CD4-positive, alpha-beta T cell treated with Interferon gamma for 1 hour (primary cell): ENCODE measurements at places on chromosomes 6 and 20.

DNA sequence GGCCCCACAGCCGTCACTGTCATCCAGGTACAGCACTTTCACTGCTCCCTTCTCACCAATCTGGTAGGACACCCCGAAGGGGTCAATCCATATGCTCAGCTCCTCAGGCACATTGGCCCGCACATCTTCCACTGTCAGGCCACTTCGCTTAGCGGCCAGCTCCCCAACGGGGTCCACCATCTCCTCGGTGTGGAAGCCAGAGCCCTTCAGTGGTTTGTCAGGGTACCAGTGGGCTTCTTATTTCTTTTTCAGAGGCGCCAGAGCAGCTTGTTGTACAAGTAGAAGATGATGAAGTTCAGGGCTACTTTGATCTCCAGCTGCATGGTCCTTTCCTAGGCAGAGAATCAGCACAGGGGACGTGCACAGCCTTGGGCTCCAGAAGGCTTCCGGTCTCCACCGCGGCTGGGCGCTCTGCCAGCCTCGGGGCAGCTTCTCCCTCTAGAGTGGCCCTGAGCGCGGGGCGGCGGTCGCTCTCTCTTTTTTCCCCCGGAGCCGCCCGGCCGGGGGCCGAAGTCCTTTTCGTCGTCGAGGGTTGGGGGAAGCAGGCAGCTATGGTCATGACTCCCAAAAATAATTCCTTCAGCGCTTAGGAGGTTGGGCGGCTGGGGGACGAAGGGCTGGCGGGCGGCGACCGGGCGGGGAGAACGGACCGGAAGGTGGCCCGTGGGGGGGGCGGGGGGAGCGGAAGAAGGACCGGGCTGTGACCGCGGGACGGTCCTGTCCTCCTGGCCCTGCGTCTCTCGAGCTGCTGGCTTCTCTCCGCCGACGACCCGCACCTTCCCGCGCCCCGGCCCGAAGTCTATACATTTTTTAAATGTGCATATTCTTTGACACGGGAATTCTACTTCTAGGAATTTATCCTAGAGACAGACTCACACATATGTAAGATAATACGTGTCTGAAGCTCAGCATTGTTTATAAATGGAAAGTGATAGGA, 6.5 kb upstream of the ZSCAN9 start:
- no peak for DNase-seq

DNA sequence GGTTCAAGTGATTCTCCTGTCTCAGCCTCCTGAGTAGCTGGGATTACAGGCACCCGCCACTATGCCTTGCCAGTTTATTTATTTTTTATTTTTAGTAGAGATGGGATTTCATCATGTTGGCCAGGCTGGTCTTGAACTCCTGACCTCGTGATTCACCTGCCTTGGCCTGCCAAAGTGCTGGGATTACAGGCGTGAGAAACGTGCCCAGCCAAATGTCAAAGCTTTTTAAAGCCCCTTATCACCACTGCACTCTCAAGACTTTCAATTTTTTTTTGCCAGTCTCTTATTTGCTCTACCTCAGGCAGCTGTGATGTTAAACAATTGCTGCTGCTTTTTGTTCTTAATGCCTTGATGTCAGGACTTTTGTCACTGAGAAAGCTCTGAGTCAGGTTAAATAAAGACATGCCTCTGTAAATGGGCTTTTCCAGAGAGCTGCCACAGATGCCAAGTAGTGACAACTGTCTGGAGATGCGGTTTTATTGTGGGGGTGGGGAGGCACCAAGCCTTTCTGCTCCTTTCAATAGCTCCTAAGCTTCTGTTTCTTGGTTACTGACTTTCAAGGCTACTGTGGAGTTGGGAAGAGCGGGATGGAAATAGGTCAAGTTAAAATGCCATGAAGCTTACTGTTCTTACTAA, 29.2 kb downstream of the RSPH3 start:
- DNase-seq = no peak

GRCh38 chr6:26554697-26555504, 16.7 kb downstream of the HMGN4 start:
- DNase-seq = peak; percentile 55

DNA sequence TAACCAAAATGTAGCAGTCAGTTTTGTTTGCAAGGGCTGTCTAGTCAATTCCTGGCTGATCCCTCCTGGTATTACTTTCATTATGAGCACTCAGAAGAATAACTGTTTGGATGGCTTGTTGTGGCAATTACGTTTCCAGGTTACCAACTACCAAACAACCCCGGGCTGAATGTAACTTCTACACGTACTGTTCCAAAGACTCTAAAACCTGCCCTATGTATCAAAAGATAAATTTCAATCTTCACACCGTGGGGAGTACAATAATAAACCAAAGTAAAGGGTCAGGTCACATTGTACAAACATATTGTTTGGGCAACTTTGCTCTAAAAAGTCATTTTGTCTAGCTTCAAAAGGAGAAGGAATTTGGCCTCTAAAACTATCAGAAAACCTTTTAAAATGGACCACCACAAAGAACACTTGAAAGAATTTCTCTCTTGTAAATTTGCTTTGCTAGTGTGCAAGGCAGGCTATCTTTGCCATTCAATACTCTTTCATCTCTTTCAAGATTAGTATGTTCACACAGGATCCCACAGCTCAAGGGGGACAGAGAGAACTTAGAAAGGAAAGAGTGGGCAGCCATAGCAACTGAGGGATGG, 27.6 kb downstream of the DCDC2 start:
- no peak for DNase-seq

DNA sequence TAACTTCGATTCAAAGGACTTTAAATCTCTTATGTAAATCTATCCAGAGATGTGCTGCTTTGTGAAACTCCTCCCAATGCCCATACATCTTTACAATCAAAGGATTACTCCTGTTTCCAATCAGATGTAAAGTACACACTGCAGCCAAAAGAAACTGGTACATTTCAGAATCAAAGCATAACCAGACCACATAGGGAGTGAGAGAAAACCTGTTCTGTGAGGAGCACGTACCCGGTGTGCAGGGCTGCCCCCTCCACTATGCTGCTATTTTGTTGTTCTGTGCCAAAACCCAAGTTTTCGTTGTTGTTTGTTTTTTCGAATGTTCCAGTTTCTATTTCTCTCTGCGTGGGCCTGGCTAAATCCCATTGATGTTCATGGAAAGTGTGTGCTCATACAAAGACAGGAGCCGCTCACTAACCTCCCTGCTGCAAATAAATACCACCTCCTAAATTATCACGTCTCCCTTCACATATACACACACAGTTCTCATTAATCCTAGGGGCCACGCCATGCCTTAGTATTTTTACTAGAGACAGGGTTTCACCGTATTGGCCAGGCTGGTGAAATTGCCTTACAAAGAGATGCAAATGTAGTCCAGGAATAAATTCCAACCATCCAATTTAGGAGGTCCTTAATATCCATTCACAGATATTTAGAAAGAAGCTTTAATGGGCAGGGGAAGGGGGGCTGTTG, 52.9 kb downstream of the ATP9A start:
- no peak for DNase-seq

DNA sequence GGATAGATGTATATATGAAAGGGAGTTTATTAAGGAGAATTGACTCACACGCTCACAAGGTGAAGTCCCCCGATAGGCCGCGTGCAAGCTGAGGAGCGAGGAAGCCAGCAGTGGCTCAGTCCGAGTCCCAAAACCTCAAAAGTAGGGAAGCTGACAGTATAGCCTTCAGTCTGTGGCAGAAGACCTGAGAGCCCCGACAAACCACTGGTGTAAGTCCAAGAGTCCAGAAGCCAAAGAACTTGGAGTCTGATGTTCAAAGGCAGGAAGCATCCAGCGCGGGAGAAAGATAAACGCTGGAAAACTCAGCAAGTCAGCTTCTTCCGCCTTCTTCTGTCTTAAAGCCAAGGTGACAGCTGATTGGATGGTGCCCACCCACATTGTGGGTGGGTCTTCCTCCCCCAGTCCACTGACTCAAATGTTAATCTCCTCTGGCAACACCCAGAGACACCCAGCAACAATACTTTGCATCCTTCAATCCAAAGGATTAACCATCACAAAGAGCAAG, 102.6 kb upstream of the GJE1 start:
- DNase-seq = no peak

- no peak for DNase-seq
Measured at GRCh38 chr6:25078141-25078540, 142.4 kb upstream of the RIPOR2 start.

- DNase-seq = no peak
Measured at GRCh38 chr6:88683734-88684133, 279.7 kb downstream of the RNGTT start.

GRCh38 chr6:100461278-100461916, 3.3 kb downstream of the SIM1 start:
- no peak for DNase-seq

DNA sequence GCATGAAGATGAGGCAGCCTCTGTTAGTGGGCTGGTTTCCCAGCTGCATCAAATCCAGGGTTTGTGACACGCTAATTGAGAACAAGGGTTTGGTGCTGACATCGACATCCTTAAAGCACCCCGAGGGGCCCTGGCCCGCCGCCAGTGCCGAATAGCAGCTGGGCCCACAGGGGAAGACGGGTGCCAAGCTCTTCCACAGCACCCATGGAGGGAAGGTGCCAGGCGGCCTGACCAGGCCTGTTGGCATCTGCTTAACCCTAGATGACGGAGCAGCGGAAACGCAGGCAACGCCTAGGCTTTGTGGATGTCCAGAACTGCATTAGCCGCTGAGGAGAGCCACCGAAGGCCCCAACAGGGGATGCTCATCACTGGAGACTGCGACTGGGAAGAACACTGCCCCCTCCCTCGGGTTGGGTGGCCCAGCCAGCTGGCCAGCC, 16.0 kb downstream of the UQCC2 start:
- no peak for DNase-seq

GRCh38 chr6:90170601-90171000, 126.0 kb downstream of the BACH2 start:
- DNase-seq = no peak

- no peak for DNase-seq
Measured at GRCh38 chr6:109632405-109632804, 58.6 kb downstream of the AK9 start.

- no peak for DNase-seq
Measured at GRCh38 chr6:161829291-161829729, 555.4 kb upstream of the AGPAT4 start.

DNA sequence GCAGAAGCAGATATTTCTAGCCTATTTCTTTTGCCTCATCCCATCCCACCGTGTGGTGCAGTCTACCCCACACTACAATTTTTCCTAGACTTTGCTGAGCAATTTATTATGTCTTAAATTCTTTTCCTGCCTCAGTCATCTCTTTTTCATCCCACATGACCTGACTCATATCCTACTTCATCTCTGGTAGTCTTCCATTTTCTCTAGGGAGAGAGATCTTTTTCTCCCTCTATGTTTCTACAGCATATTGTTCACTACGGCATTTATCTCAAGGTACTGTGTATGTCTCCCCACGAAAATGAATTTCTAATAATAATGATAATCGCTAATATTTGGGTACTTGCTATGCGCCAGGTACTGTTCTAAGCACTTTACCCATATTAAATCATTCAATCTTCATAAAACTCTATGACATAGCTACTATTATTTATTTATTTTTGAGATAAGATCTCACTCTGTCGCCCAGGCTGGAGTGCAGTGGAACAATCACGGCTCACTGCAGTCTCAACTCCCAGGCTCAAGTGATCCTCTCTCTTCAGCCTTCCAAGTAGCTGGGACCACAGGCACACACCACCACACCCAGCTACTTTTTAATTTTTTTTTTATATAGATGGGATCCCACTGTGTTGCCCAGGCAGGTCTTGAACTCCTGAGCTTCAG, 15.6 kb downstream of the PDSS2 start:
- no peak for DNase-seq
